NCI-H2227 treated with DMSO at 0.1 percent for 48 hours (cell line): ENCODE measurements at places on chromosomes 2 and 18.
A peak's percentile ranks its signal among the peaks of the same experiment; 100 is the strongest.

DNA sequence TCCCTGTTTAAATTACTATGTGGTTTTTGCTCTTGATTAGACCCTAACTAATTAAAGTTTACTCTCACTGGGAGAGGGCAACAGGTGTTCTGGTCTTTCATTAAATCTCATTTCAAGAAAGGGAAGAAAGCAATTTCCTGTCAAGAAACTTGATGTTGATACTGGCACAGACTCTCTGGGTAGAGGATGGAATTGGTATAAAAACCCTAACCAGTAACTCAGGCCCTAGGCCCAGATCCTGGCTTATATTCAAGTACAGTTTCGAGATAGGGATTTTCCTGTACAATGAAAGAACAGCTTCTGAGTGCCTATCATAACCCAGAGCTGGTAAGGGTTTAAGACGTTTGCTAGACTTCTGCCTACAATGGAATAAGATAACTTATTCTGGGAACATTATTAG lies 61.6 kb upstream of the ACYP2 start:
- DNase-seq: no peak

GRCh38 chr2:209382775-209383174 lies 41.1 kb upstream of the MAP2 start:
- no peak for DNase-seq

DNA sequence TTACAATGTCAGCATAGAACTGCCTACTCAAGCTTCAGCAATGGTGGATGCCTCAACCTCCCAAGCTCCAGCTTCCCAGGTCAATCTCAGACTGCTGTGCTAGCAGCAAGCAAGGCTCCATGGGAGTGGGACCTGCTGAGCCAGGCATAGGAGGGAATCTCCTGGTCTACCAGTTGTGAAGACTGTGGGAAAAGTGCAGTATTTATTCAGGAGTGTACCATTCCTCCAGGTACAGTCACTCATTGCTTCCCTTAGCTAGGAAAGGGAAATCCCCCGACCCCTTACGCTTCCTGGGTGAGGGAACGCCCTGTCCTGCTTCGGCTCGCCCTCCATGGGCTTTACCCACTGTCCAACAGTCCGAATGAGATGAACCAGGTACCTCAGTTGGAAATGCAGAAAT lies 130.3 kb downstream of the ADCYAP1 start:
- DNase-seq: no peak

DNA sequence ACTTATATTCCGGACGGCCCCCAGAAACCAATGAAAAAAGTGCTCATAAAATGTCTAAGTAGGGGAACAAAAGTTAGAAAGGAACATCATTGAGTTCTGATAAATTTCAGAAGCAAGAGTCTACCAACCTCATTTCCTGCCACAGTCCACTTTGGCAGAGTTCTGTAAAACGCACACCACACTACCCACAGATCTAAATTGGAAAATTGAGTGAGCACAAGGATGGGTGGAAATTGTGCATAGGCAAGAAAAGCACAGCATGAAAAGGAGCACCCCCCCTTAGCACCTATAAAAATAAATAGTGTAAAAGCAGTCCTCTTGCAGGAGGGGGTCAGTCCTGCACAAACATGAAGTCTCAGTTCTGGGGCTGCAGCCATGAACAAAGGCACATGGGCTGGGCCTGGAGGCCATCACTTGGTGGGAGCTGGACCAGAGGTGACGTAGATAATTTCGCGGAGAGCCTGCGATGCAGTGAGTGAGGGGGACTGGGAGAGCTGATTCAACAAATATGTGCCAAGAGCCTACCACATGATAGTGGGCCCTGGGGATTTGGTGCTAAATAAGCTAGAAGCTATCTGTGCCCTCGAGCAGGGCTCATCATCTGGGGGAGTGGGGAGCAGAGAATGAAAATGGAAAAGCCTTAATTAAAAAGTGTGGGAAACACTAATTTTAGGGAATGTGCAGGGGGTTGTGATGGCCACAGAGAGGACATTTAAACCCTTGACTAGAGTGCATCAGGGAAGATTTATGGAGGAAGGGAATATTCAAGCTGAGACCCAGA lies 48.9 kb upstream of the SPP2 start:
- no peak for DNase-seq

GRCh38 chr2:240060977-240061591 lies 7.8 kb upstream of the OR6B3 start:
- DNase-seq: peak; percentile 60

DNA sequence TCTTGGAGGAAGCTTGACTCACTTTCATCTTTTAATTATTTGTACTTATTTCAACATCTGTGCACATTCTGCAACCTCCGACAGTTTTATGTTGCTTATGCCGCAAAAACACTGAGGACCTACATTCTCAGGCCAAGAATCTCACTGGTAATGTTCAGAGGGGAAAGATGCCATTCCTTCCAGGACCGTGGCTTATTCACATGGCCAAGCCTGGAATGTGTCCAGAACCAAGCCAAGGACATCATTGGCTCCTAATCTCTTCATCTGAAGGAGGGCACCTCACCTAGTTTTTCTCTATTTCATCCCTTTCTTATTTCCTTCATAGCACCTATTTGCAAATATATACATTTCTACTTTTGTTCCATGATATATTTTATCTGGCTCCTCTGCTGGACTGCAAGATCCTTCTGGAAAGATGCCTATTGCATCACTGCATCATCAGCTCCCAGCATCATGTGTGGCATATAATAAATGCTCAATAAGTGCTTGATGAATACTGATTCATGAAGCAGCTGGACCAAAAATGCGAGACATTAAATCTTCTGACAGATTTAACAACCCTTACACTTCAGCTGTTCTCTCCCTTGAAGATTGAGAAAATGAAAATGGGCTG lies 377.1 kb downstream of the TNS1 start:
- no peak for DNase-seq
